ENCODE measurements at places on chromosomes 1 and 21.

DNA sequence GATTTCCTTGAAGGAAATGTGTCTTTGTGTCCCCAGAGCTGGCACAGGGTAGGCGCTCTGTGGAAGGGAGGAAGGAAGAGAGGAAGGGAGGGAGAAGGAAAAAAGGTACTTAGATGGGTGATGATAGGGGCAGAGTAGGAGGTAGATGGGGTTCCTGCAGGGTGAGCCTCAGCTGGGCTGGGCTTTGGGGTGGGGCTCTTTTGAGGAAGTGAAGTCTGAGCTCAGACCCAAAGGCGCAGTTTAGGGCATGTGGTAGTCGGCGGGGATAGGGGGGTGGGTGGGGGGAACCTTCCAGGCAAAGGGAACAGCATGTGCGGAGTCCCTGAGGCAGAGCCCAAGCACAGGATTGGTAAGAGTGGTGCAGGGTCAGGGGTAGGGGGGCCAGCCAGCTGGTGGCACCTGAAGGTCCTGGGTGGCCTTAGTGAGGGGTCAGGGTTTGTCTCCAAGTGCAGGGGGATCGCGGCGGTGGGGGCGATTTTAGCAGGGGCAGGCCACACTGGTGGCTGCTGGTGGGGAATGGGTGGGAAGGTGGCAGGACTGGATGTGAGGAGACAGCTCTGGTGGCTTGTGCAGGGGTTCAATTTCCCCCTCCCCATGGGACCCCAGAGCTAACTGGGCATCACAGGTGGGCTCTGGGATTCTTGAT lies 8.4 kb upstream of the HTR6 start:
- no peak for DNase-seq

DNA sequence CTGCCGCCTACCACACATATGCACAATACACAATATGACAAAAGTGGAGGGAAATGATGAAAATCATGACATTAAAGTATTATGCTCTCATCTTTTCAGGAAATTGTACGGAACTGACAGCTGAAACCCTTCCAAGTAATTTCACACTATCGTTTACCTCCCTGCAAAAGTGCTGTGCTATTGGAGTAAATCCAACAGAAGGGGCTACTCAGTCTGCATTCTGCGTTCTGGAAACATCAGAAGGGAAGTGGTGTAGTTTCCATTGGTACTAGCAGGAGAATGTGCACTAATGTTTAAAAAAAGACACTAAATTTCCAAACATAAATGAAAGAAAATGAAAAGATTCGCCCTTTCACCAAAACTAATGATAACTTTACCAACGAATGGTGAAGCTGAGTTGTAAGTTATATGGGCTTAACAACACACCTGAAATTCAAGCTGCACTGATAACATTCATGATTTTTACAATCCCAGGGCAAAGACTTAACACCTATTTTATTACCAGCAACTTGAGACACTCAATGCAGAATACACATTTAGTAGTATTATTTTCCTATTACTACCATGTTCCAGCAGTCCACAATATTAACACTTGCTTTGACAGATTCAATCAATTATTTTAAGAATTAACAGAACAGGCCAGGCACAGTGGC lies 3.2 kb downstream of the DENND1B start:
- DNase-seq, result no peak

DNA sequence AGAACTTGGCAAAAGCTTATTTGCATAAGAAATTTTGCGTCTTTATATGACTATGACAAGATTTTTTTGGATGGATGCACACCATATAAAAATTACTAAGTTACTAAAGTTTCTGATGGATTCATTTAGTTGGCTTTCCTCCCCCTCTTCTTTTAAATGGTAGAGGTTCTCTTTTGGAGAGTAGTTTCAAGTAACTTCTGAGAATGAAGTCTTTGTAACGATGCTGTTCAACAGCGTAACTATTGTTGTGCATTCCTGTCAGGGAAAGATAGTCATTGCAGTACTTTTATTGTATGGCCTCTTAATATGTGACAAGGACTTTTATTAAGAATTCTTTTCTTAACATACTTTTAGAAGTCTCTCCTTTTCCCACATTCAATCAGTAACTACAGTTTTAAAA lies 16.0 kb downstream of the NFIA start:
- DNase-seq, result no peak

DNA sequence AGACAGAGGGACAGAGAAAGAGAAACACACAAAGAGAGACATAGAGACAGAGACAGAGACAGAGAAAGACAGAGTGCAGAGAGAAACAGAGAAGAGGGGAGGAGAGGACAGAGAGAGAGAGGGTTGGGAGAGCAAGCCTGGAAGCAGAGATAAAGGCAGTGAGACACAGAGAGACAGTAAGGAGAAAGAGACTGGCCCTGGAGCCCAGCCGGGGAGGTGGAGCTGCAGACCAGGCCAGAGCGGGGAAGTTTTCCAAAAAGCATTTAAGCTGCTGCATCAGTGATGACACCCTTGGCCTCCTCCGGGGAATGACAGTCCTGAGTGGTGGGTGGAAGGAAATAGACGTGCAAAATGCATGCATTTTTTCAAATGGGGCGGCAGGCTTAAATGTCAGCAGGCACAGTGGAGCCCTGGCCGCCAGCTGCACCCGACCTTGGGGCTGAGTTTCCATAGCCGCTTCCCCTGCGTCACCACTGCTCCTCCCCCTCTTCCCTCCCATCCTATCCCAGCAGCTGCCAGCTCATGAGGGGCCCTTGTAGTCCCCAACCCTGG lies 95.4 kb upstream of the KLHDC7A start:
- DNase-seq, result no peak

DNA sequence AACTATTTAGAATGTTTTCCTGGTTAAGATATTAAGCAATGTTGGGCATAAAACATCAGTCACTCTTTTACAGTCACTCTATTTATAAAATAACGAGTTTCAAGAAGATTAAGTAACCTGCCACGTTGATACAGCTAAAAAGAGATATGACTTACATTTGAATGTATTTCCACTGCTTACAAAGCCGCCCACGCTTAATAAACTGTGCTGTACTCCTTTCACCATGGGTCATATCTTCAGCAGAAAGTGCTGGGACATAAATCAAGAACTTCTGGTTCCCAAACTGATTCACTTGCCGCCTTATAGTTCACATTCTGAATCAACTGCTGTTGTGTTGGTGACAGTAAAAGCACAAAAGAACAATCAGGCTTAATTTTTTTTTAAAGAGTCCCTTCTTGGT lies 666.7 kb downstream of the NCAM2 start:
- DNase-seq, result no peak

DNA sequence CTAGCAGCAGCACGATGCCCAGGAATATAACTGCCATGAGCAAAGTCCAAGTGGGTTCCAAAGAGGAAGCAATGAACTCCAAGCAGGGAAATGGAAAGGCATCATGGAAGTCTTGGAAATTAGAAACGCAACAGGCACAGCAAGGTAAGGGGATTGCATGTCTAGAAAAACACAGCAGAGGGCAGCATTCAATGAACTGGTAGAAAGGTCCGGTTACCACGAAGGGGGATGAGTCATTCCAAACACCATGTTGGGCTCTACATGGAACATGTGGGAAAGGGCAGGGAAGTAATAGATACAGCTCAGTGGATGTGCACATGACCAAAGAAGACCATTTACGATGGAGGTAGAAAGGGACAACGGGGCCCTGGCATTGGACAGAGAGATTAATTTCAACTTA lies 36.4 kb downstream of the RXRG start:
- no peak for DNase-seq

Measured in SIG-M5 (cell line).